ENCODE measurements at places on chromosomes 3 and 15.

GRCh38 chr3:179589143-179589542 is 15.3 kb downstream of the MRPL47 start:
- no peak for DNase-seq

DNA sequence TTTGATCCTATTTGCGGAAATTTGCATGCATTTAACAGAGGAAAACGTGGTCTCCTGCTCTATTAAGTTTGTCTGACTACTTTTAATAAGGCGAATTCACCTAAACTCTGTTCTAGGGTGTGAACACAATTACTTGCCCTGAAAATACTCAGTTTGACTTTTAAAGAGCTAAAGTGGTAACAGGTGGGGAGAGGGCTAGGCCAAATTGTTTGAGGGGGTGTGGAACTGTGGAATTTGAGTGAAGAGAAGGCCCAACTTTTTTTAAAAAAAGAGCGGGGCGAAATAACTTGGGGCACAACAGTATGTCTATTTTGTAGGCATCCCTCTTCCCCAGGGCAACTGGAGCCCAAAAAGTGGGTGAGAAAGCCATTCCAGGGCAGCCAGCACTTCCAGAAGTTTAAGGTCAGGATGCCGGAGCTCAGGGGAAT is 580 bp upstream of the FXR1 start:
- DNase-seq, result no peak

DNA sequence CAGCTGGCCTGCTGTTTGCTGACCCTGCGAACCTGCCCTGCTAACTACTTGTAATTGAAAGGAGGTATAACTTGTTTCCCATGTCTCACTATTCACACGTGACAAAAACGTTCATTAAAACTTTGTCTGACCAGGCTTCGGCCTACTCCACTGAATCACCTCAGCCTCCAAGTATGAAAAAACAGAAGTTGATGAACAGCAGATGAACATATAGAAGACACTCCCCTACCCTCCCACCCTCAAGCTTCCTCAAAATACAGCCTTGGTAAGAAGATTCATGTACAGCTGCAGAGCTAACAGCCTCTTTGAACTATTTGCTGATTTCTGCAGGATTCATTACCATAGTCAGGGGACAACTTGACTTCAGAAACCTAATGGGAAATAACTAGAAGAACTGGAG is 10.7 kb downstream of the RBM15B start:
- no peak for DNase-seq

- no peak for DNase-seq
Measured at GRCh38 chr3:137163241-137163871, 205.6 kb downstream of the IL20RB start.

DNA sequence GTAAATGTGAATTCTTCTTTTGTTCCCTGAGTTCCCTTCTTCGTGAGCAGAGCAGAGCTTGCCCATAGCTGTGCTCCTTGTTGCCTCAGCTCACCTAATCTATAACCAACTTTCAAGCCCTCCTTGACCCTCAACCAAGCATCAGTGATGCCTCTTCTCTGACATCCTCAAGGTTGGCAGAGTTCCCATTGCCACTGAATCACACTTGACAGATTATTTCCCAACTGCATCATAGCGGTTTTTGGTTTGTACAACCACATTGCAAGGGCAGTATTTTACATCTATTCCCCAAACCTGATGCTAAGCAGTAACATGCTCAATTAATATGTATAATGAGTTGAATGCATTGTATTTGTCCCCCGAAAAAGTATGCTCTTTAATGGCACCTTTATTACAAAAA is 133.0 kb upstream of the SNTN start:
- no peak for DNase-seq

GRCh38 chr3:16670191-16670590 is 65.0 kb upstream of the DAZL start:
- DNase-seq, result no peak

DNA sequence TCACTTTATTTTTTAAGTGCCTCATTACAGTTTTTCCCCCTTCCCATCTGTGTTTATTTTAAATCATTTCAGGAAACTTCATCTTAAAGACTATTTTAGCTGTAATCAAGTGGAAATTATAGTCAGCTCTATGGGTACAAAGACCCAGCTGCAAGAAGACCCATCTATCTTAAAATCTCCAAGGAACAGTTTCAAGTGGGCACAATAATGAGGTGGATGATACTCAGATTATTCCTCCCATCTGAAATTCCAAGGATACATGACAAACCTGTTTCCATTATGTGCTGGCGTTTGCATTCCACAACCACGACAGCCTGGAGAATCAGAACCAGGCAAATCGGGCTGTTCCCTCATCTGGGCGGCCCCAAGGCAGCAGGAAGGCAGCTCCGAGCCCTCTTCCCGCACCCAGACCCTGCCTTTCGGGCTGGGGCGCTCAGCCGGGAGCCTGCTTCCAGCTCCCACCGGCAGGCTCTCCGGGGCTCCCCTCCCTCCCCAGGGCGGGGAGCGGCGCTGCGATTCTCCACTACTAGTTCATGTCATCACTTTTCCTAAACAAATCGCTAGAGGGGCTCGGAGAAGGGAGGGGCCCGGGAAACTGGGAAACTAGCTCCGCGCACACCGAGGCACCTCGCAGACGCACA is at the start of gene MGLL:
Gene MGLL, minus strand, starts transcription at position 475 of the 641 bp plus-strand sequence. Its CDS starts 197 bp downstream, at position 278.
- DNase-seq, result peak; percentile 20

DNA sequence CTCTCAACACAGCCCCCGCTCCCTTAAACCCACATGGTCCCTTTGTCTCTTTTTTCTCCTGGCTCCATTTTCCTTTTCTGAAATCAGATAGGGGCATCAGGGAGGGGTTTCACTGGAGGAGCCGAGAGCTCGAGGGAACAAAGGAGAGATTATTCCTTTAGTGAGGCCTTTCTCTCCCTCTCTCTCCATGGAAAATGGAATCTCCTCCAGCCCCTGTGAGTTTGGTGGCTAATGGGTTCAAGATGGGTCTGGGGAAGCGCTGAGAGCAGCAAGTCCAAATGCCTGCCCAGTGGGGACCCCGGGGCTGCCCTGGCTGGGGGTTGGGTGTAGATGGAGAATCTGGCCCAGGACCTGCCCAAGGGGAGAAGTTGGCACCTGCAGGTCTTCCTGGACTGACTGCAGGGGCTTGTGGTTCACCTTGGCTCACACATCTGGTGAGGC is 56.8 kb downstream of the ITGA11 start:
- DNase-seq, result no peak

DNA sequence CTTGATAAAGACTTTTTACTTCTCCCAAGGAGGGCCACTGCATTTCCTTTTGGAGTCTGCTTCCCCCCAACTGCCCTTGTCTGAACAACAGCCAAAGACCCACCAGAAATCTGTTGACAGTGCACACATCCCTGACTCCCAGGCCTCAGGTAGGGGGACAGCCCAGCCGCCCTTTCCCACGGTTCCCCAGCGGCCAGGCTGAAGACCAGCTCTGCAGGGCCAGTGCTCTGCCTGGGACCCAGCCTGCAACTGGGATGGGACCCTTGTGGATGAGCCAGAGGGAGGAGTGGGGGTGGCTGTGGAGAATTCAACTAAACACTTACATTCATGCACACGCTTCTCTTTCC is 8.1 kb upstream of the PRR23E start:
- DNase-seq, result no peak

- DNase-seq, result peak; percentile 79
Measured at GRCh38 chr3:20511863-20512505, 326.0 kb upstream of the SGO1 start.

DNA sequence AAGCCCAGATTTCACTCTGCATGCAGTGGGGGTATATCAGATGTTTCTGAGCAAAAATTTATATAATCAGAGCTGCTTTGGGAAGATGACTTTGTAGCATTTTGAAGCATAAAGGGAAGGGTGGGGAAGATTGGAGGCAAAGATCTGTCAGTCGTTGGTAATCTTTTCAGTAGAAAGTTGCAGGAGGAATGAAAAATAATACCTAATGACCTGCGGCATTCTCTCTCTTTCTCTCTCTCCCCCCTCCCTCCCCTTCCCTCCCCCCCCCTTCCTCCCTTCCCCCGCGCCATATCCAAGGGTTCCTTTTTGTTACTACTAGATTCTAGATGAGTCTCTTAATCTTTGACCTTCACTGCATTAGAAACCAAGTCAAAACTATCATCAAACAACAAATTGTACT is 1.5 kb upstream of the DMXL2 start:
- no peak for DNase-seq

DNA sequence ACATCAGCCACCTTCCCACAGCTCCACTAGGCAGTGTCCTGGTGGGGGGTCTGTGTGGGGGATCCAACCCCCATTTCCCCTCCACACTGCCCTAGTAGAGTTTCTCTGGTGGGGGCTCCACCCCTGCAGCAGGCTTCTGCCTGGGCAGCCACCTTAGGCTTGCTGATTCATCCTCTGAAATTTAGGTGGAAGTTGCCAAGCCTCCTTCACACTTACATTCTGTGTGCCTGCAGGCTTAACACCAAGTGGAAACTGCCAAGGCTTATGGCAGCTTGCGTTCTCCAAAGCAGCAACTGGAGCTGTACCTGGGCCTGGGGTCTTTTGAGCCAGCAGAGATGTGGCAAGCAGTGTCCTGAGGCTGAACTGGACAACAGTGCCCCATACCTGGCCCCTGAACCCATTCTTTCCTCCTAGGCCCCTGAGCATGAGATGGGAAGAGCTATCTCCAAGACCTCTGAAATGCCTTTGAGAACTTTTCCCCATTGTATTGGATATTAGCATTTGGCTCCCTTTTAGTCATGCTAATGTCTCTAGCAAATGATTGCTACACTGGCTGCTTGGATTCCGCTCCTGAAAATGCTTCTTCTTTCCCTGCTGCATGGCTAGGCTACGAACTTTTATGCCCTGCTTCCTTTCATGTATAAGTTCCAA is 32.5 kb downstream of the CPN2 start:
- no peak for DNase-seq

GRCh38 chr3:175433026-175433674 is 574.0 kb downstream of the NAALADL2 start:
- DNase-seq, result no peak

DNA sequence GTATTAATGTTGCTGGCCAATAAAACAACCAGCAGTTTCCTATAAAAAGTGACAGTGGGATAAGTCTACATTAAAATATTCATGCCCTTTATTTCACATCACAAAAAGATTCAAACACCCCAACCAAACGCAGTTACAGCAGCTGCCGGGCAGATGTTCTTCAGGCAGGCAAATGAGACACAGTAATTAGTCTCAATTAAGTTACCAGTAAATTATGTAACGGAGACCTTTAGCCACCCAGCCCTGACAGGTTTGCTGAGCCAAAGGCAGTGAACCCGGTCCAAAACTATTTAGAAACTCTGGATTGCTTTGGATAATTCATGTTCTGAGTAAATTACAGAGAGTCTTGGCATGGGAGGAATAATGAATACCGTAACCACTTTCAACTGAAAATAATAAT is 289.2 kb upstream of the LYSMD4 start:
- no peak for DNase-seq

DNA sequence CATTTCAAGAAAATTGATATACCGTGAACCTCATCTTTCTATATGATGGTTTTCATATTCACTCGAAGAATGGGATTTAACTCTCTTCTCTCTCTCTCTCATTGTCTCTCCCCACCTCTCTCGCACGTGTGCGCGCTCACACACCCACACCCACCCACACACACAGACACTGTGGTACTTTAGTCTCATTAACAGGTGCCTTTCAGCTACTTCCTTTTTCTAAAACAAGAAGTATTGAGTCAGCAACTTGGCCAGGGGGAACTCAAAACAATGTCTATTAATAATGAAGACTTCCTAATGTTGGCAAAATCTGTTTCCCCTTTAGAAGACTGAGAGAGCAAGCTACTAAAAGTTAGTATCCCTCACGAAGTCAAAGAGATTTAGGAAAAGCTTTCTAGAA is 150.7 kb downstream of the TMCO5A start:
- no peak for DNase-seq

- no peak for DNase-seq
Measured at GRCh38 chr3:3627114-3627513, 172.1 kb upstream of the LRRN1 start.

DNA sequence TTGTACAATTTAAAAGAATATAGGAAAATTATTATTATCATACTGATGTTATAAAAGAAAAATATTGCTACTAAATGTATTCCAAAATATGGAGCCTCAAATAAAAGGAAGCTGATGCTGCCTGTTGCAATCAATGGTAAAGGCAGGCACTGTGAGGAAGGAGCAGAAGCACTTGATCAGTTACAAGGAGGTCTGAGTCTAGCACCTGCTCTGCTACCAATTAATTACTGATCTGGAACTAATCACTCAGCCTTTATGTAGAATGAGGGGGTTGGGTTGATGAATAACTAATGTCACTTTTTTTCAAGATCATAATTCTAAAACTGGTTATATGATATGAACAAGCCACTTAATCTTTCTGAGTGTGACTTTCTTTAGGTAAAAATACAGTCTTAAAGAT is 5.5 kb downstream of the ADGRG7 start:
- DNase-seq, result no peak

DNA sequence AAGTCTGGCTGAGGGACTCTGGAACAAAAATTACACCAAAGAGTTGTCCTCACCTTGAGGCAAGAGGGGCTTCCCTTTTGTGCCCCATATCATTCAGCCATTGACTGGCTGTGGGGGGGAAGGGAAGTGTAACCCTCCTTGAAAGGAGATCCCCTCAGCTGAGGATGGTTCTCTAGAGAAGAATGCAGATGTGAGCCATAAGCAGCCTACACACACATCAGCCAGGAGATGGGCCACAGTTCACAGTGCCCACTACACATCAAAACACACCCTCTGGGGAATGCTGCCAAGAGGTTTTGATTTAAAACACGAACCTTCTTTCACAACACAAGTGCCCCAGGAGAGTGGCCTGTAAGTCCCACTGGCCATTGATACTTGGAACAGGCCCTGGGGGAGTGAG is 231.2 kb upstream of the CTDSPL start:
- no peak for DNase-seq

DNA sequence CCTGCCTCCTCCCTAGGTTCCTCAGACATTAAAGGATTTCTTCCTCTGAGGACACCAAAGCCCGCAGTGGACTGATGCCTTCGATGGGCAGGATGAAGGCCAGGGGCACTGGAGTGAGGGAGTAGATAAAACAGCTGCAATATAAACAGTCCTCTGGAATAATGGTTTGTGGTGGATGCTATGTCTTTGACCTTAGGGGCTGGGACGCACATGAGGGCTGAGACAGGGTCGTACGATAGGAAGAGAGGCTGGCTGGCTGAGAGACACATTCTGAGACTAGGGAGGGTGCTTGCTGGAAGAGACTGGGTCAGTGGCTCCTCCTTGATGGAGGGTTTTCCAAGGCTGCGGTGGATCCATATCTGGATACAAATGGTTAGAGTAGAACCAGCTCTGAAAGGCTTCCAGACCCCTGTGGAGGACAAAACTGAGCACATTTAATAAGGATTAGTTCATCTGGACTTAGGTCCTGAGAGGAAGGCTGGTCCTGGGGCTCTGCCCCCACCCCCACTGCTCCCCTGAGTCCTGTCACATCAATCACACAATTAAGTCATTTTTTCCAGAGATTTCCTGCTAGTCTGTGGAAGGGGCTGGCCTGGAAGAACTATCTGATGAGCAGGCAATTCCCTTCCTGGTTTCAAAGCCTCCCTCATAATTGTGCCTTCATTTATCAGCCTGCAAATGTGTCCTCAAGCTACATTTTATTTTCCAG is 15.8 kb downstream of the TBC1D21 start:
- no peak for DNase-seq

- no peak for DNase-seq
Measured at GRCh38 chr3:20097015-20097414, 56.8 kb downstream of the KAT2B start.

All from SW 1271 (cell line).